ENCODE measurements at places on chromosomes 12 and 14.
A peak's percentile ranks its signal among the peaks of the same experiment; 100 is the strongest.

DNA sequence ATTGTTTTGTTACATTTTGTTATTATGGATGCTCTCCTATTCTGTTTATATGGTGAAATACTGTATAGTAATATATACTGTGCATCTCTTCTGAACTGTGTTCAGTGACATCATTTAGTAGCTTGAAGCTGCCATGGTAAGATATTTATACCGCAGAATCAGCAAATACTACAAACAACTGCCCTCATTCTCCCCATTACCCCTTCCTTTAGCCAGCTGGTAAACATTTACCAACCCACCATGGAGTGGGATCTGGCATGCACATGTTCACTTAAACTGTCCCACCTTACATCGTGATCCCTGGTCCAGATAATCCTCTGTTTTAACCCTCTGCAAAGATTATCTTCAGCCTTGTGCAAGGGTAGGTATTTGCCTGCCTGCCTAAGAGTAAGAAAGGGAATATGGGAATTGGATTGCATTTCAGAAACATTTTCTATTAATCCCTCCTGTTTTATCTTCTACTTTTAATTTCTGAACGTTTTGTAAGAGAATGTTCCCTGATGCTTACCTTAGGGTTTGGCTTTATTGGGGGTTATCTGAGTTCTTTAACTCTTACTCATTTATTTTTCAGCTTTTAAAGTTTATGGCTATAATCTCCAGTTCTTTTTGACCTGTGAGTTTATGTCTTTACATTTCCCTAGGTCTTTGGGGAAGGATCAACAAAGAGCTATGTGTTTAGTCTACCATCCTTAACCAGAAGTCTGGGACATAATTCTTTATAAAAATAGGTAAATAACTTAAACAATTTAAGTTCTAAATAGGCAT lies 46.5 kb downstream of the FBXO34 start:
- DNase-seq: no peak

- peak; percentile 35 for DNase-seq
Observed at GRCh38 chr12:8823565-8824300, 1.3 kb downstream of the A2ML1 start.

DNA sequence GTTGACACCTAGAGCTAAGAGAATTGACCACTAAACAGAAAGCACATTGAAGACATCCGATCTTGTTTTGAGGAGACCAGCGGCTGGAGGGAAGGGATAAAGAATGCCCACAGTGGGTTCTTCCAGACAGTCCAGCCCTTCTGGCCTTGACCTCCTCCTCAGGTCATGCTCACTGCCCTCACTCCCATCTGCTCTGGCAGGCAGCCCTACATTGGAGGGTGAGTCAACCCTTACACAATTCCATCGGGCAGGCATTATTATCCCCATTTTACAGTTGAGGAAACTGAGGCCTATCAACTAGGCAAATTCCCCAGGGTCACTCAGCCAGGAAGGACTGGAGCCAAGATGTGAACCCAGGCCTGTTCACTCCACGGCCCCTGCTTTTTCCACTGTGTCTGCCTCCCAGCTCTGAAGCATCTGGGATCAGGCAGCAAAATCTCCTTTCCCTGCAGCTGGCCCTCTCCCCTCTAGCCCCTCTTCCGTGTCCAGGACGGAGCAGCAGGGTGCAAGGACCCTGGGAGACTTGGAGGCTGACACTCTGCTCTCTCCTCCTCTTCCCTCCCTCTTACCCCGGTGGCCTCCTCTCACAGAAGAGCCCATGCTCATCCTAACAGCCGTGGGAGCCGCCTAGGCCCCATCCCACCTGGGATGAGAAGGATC lies 5.3 kb downstream of the SCNN1A start:
- no peak for DNase-seq

DNA sequence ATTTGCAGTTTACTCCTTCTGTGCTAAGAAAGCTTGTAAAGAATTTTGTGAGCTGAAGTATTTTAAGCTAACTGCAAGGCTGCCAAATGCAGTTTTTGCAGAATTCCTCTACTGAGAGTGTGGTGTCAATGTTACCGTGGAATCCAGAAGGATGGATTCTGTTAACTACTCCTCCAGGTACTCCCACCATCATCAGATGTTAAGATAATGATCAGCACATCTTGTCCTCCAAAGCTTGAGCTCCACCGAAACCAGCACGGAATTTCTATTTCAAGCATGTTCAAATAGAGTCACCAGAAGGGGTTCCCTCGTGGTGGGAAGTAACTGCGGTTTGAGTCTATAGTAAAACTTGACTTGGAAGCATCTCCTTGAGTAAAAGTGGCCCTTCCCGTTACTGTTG lies 64.3 kb upstream of the CDKN3 start:
- no peak for DNase-seq

- DNase-seq: no peak
Observed at GRCh38 chr12:131380965-131381705, 329.8 kb upstream of the SFSWAP start.

DNA sequence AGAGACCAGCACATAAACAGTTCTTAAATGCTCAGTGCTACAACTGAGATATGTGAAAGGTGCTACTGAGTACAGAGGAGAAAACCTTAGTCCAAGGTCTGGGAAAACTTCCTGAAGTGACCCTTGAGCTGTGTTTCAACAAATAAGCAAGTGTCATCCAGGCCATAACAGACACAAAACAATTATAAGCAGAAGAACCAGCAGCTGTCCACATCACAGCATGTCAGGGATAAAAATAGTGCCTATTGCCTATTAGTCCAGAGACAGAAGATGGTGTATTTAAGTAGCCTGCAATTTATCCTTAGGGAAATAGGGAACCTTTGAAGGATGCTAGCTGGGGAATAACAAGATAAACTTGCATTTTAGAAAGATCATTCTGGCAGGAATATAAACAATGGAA lies 237.8 kb downstream of the SPTSSA start:
- no peak for DNase-seq

GRCh38 chr12:113222730-113223531 lies 1.7 kb downstream of the TPCN1 start:
- DNase-seq: peak; percentile 65

DNA sequence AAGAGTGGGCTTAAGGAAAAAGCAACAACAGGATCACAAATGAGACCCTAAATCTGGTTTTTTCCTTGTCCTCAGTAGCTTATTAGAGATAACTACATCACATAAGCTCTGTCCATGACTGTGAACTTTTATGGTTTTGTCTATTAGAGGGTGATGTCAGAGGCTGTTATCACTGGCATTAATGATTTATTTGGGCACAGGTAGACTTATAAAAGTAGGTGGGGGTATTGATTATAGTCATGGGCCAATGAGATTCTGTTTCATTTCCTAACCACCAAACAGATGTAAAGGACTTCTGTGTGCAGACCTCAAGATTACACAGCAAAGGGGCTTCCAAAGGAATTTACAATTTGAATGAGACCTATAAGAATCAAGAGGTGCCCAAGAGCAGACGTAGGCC lies 316.4 kb downstream of the NRXN3 start:
- DNase-seq: no peak

DNA sequence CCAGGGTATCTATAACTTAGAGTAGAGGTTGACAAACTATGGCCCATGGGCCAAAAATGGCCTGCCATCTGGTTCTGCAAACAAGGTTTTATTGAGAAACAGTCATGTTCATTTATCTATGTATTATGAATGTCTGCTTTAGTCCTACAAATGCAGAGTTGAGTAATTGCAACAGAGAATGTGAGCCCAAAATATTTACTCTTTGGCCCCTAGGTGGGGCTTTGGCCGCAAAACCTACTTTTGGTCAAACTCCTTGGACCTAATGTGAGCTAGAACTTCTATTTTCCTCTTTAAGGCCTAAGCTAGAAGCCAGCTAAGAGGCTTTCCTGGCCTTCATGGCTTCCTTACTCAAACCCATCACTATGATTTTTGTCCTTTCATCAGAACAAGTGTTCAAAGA lies 379.1 kb downstream of the NELL2 start:
- no peak for DNase-seq

GRCh38 chr14:89221109-89221810 lies 195.8 kb downstream of the FOXN3 start:
- no peak for DNase-seq

DNA sequence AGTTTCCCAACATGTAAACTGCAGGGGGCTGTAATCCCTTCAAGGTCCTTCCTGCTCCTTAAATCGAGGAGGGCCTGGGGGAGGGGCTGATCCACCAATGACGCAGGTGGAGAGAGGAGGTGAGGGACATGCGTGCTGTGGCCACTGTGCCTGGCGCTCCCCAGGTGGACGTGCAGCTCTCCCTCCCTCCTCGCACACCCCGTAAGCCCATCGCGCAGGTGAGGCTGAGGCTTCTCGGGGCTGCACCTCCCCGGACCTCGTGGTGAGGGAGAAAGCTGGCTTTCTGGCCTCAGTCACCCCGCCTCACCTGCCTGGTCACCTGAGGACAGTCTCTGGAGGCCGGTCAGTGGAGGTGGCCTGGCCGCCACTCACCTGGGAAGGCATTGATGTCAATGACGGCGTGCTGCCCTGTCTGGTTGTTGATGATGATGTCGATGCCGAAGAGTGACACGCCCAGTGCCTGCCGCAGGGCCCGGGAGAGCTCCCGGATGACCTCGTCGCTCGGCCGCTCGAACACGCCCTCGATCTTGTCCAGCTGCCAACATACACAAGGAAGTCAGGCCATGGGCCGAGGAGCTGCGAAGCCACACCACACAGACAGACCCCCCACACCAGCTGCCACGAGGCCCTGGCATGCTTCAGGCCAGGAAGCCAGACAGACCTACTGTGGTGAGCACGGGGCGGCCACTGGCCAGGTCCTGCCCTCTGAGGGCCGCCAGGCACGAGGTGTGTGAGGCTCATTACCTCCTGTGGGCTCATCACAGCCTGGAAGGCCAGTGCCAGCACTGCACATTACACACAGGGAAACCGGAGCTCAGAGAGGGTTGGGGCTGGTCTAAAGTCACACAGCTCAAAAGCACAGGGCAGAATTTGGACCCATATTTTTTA lies 23.3 kb downstream of the CHGA start:
- peak; percentile 63 for DNase-seq

- DNase-seq: no peak
Observed at GRCh38 chr14:51507511-51507905, 144.2 kb upstream of the FRMD6 start.

- DNase-seq: no peak
Observed at GRCh38 chr14:72603639-72604038, 290.3 kb downstream of the DPF3 start.

DNA sequence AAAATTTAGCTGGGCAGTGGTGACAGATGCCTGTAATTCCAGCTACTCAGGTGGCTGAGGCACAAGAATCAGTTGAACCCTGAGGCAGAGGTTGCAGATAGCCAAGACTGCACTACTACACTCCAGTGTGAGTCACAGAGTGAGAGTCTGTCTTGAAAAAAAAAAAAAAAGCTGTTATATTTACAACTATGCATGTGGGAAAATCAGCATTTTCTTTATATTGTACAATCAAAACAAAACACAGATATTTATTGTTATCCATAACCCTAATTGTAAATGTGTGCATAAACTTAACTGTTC lies 12.5 kb downstream of the C1R start:
- no peak for DNase-seq

GRCh38 chr12:128339631-128340030 lies 72.7 kb downstream of the TMEM132C start:
- DNase-seq: no peak

DNA sequence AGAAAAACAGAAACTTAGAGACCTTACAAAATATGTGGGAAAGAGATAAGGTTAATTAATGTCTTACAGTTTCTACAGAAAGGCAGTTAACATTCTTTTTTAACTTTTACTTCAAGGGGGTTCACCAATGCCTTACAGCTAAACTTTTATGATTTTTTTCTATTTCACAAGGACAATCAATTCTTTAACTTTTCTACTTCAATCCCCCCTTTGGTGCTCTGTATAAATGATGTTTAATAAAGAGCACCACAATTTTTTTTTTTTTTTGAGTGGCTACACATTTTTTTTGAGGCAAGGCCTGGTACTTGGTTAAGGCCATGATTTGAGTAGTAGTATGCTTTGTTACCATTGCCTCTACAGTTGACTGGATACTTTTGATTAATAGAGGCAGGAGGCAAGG lies 279.6 kb downstream of the PRKD1 start:
- DNase-seq: no peak

- no peak for DNase-seq
Observed at GRCh38 chr12:19402743-19403431, 36.4 kb upstream of the AEBP2 start.

- DNase-seq: peak; percentile 10
Observed at GRCh38 chr12:96719660-96720362, 187.2 kb upstream of the NEDD1 start.

DNA sequence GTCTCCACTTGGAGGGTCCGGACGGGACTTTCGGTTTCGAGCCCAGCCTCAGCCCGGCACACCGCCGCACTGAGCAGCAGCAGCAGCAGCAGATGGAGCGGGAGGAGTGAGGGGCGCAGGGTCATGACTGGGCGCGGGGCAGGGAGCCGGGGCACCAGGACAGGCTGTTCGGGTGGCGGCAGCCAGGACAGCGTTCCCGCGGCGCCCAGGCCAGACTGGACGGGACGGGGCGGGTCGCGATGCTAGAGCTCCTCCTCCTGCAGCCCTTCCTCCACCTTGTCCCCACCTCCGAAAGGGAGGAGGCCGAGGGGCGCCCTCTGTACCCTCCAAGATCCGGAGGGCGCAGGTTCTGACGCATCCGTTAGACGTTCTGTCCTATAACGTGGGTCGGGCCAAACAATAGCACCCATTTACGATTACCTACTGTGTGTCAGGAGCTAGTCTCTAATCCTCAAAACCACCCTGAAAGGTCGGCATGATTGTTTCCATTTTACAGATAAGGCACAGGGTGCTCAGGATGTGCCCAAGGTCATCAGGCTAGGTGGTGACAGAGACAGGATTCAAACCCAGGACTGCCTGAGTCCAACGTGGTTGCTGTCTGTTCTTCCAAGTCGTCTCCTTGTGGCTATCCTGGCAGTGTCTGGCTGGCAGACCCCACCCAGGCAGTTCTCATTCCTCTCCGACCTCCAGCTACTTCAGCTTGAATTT lies at the start of gene FKBP11:
Gene FKBP11 (minus strand): TSS at position 189 of the 708 bp plus-strand sequence. CDS start 64 bp downstream, at position 125.
- DNase-seq: peak; percentile 42

- DNase-seq: no peak
Observed at GRCh38 chr14:21724090-21724973, 50.7 kb upstream of the OR4E1 start.

GRCh38 chr14:105292826-105293711 lies 7.7 kb downstream of the BRF1 start:
- no peak for DNase-seq
